ENCODE measurements at places on chromosomes 5 and 9.
A peak's percentile ranks its signal among the peaks of the same experiment; 100 is the strongest.

GRCh38 chr5:66617226-66617861, 21.2 kb downstream of the MAST4 start:
- no peak for DNase-seq

- no peak for DNase-seq
Observed at GRCh38 chr9:93587284-93587650, 10.9 kb downstream of the PHF2 start.

GRCh38 chr9:109574061-109574882, 76.2 kb upstream of the PTPN3 start:
- DNase-seq, result peak; percentile 51

DNA sequence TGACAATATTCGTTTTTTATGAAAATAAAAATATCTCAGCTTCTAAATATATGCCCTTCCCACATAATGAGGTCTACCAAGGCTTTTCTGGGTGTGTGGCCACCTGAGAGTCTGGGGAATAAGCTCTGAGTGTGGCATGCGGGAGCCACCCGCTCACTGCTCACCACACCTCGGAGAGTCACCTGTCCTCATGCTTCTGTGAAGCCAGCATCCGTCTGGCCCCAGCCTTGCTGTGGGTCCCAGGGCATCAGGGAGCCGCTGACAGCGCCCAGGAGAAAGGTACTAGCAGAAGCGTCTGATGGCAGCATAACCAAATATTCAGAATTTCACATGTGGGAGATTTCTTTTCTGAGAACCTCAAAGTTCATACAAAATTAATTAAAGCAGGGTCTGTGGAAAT, 133.2 kb upstream of the IRX4 start:
- DNase-seq, result no peak

GRCh38 chr5:35859101-35859661, 2.5 kb downstream of the IL7R start:
- no peak for DNase-seq

GRCh38 chr9:84874596-84874995, 205.1 kb downstream of the NTRK2 start:
- no peak for DNase-seq

- no peak for DNase-seq
Observed at GRCh38 chr5:36273809-36274526, 27.7 kb downstream of the RANBP3L start.

DNA sequence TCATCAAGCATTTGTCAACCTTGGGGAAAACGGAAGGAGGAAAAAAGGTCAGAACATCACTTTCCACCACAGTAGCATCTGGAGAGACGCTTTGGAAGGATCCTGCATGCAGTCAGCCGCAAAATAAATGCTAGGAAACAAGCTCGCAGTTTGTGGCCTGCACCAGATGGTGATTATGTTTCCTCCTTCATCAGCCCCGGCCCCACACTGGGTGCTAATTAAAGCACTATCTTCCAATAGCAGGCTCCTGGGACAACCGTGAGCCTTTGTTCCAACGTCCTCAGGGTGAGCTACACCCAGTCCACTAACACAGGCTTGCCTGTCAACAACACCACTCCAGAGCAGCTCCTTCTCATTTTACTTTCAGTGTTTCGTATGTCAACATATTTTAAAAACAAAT, 64.0 kb downstream of the RNF130 start:
- DNase-seq, result no peak

DNA sequence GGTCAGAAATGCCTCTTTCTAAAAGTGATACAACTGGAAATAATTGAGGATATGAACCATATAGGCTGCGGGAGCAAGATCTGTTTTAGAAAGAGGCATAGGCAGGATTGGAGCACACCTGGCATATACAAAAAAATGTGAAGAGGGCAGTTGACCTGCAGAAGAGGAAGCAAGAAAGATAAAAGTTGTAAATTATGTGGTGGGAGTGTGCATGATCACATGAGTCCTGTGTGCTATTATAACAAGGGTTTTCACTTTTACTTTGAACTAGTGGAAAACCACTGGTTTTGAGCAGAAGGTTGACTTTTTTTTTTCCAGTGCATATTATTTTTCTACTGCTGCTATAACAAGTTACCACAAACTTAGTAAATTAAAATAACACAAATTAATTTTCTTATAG, 489.3 kb downstream of the ANXA1 start:
- no peak for DNase-seq

- no peak for DNase-seq
Observed at GRCh38 chr9:125141751-125142150, 1.6 kb downstream of the SCAI start.

DNA sequence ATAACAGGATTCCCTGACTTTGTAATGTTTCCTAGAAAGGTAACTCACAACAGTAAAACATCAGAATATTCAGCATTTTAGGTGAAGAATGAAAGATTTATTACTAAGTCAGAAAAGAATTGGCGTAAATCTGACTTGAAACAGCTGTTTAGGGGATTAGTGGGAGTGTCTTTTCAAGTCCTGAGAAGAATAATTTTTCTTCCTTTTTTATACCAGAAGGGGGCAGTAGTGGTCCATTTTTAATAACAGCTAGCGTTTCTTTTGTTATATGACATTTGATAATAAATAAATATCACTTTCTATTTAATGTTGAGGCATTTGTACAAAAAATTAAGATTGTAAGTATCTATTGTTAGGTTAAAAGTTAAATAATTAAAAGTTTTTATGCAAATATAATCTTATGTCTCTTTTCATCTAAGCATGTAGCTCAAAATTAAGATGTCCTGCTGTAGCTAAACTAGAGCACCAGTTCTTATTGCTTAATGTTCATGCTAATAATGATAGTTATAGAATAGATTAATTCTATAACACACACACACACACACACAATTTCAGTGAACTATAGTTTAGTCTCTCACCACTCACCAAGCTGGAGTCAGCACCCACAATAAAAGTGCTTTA, 258.7 kb upstream of the ARRDC3 start:
- peak; percentile 13 for DNase-seq

DNA sequence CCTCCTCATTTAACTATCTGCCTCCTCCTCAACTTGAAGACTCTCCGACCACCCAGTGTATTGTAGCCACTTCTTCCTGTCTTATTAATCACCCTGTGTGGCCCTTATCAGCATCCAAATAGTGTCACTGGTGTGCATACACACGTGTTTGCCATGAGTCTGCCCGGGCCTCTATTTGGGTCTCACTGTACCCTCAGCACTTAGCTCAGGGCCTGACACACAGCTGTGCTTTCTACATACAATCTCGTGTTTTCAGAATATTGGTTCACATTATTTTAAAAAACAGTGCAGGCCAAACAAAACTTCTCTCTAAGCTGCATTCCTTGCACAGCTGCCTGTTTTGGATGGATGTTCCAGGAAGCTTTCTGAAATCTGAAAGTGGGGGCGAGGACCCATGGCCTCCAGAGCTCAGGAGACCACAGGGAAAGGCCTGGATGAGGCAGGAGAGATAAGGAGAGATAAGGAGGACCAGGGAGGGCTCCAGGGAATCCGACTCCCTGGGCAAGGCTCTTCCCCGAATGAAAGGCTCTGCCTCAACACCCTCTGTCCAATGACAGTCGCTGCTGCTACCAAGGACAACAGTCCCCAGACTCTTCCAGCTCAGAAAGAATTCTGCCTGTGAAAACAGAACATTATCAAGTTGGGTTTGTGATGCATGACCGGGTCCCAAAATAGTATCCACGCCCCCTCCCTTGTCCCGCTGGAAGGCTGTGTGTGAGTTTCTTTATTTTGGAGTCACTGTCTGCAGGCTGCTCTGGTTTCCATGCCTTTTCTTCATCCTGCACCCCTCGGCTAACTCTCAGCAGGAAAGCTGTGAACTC, 255.6 kb downstream of the NSG2 start:
- DNase-seq, result no peak

DNA sequence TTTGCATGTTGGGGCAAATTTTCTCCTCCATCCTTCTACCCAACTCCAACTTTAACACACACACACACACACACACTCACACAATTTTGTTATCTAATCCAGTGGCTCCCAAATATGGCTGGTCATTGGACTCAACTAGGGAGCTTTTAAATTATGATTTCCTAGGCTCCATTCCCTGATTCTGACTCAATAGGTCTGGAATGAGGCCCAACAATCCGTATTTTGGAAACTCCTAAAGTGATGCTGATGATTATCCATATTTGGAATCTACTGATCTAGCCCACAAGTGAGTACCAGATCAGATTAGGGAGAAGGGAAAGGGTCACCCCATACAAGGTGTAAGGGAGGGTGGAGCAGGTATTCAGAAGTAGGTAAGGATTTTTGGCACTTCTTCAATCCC, 309.7 kb downstream of the TLE1 start:
- DNase-seq, result no peak
